ENCODE measurements at places on chromosomes 5 and 9.

GRCh38 chr5:79149433-79149832 is 37.8 kb downstream of the BHMT start:
- DNase-seq = no peak

DNA sequence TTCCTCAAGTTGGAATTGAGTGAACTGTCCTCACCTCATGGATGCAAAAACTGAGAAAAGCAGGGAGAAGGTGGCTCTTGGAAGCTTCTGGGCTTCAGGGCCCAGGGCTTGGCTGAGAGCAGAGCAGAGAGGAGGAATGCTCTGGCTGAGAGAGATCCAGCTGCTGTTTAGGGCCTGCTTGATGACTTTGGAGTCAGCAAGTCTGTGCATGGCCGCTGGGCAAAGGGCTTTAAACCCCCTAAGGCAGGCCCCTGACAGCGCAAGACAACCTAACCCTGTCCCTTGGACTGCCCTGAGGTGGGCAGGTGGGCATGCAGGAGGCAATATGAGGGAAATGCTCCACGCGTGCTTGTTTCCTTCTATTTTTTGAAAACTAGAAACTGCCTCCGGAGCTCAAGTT is 8.6 kb downstream of the STC2 start:
- no peak for DNase-seq

GRCh38 chr5:98282521-98282920 is 490.9 kb upstream of the RGMB start:
- DNase-seq = no peak

GRCh38 chr5:86623785-86624483 is 6.2 kb downstream of the COX7C start:
- no peak for DNase-seq

DNA sequence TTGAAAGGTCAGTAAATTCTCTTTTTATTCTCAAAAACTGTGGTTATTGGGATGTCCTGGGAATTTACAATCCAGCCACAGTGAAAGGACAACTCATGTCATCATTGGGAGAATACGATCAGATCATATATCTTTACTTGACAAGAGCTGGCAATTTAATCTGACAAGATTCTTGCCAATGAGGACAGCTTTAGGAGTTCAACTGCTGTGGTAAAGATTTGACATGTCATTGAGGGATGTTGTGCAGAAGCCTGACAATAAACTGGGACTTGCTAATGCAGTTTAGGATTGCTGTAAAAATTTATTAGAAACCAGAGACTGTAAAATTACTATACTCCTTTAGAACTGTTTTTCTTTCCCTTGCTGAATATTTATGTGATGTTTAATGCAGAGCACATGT is 1131.0 kb downstream of the MAT2B start:
- no peak for DNase-seq

DNA sequence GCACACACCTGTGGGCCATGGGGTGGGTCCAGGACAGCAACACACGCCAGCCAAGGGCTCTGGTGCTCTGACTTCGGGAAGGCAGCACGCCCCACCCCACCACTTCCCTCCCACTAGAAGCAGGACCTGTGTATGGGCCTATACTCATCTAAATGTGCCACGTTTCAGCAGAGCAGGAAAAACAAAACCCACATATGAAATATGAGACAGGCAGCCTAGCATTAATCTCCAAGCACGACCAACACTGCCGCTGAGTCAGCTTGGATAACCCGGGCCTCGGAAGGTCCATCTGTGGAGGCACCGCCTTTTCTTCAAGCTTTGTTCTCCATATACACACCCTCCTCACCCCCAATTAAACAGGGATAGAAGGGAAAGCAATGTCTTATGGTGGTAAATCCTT is 203.1 kb downstream of the ROR2 start:
- no peak for DNase-seq

DNA sequence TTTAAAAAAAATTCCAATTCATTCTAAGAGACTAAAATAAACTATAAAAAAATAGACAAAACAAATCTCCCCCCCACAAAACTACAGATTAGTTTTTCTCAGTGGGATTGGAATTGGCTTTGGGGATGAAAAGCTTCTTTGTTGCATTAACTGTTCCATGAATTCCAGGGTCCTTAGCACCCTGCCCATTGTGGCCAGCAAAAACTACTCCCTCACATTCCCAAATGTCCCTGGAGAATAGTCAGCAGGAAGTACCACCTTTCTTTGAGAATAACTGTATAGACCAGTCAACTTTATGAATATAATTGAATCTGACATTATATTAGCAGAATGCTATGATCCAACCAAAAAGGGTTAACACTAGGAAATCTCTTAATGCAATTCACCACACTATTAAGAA is 147.9 kb downstream of the LPAR1 start:
- no peak for DNase-seq

DNA sequence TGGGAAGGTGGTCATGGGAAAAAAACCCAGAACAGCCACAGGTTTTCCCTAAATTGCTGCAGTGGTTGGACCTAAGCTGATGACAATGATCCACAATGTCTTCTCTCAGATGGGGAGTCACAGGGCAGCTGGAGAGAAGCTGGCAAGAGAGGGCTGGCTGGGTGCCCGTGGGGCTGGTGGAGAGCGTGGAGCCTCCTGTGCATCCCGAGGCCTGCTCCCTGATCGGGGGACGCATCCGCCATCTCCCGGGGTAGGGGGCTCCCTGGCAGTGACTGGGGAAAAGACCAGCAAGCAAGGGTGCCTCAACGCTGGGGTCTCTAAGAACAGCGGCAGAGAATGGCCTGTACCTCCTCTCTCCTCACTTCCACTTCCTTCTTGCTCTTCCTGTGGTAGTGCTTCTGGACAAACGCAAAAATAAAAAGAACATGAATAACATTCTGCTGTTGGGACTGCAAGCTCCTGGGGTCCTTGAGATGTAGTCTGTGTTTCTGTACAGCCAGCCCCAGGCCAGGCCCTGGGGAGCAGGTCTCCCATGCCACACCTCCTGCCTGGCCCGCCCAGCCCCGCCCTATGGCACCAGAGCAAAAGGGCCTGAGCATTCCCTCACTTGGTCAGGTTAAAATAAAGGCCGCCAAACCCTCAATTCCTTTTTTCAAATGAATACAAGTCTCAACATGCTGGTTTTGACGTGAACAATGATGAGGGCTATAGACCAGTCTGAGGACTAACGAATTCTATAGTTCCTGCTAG is 7.0 kb upstream of the MRNIP start:
- DNase-seq = peak; percentile 47

Data from G401 (cell line).